ENCODE measurements at places on chromosomes 16 and 17.

DNA sequence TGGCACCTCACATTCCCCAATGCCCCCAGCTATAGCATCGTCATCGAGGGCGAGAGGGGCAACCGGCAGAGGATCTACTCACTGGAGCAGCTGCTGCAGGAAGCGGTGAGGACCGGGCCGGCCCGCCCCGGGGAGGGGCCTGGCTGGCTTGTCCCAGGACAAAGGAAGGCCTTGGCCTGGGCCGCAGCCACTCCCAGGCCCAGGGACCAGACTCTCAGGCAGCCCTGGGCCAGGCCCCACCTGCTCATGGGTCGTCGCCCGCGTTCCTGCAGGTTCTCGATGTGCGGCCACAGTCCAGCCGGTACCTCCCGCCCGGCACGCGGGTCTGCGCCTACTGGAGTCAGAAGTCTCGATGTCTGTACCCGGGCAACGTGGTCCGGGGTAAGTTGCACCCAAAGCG is 53.4 kb downstream of the ACTG1 start:
- no peak for DNase-seq

DNA sequence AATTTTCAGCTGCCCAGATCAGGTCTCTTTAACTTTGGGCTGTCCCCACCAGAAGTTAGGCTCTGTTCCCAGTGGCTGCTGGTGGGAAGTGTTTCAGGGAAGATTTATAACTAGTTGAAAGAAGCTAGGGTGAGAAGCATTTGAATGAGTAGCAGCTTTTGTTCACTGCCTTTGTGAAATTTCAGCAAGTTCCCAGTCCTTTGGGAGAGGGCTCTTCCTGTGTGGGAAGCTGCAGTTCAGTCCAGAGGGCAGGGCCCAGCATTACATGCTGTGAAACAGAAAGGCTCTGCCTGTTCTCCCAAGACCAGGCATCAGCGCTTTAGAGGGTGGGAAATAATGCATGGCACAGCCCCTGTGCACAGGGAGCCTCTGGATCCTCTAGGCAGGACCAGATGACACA is 17.8 kb downstream of the PROCA1 start:
- no peak for DNase-seq

DNA sequence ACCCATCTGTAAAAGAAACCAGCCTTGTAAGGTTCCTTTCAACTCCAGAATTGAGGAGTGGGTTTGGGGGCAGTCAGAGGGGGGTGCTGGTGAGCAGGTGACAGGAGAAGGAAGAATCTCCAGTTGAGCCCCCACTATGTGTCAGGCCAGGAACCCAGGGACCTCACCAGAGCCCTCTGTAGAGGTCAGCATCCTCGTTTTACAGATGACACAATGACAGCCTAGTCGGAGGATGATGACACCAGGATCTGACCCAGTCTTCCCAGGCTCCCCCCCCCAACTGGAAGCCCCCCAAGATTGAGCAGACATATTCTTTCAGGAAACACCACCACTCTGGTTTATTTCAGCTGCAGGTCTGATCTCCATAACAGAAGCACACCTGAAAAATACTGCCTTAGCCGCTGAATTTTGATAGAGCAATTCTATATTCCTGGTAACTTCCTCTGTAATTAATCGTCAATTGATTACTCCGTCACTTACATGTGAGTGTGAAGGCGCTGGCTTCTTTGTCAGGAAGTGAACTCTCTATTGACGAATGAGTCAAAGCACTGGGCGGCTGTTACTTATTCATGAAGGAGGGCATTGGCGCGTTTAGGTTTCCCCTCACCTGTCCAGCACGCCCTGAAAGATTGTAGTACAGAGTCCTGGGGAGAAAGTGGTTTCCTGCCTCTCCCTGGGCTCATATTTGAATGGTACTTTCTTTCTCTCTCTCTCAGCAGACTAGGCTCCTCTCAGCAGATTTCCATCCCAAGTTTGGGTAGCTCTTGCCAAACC is 21.2 kb downstream of the SOCS3 start:
- no peak for DNase-seq

DNA sequence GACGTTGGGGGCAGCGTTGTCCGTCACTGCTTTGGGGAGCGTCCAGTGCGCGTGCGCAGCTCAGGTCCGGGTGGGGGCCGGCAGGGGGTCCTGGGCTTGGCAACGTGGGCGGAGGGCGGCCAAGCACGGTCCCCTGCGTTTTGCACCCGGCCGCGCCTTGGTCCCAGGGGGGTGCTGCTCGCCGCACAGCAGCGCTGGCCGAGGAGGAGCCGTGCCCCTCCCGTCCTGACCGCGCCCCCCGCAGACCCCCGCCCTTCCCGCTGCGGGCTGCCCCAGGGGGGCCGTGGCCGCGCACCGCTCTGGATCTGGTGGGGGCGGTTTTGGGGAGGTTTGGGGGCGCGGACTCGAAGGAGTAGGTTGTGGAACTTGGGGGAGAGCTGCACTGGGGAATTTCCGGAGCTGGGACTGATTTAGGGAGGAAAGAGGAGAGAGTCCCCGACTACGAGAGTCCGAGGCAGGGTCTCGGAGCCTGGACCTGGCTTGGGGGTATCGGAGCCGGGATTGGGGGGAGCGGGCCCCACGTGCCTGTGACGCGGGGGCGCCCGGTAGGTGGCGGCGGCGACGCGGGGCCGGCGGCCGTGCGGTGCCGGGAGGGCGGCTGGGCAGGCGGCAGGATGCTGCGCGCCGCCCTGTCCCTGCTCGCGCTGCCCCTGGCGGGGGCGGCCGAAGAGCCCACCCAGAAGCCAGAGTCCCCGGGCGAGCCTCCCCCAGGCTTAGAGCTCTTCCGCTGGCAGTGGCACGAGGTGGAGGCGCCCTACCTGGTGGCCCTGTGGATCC is at the start of gene SLC9A5:
TSS of gene SLC9A5 (plus strand) at position 579 of the 777 bp plus-strand sequence. CDS start at position 615, 36 bp downstream.
- DNase-seq, result no peak

DNA sequence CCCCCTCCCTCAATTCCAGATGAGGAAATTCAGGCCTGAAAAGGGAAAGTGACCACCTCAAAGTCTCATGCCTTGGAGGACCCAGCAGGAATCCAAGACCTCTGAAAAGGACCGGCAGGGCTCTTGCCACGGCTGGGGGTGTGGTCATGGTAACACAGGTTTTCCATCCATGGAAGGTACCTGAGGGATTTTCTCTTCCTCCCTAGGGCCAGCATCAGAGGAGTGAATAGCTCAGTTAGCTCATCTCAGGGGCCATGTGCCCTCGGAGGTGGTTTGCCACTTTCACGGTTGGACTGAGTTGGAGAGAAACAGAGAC is 1.3 kb downstream of the CIITA start:
- no peak for DNase-seq

- no peak for DNase-seq
Observed at GRCh38 chr16:84566545-84567257, 51.2 kb downstream of the COTL1 start.

DNA sequence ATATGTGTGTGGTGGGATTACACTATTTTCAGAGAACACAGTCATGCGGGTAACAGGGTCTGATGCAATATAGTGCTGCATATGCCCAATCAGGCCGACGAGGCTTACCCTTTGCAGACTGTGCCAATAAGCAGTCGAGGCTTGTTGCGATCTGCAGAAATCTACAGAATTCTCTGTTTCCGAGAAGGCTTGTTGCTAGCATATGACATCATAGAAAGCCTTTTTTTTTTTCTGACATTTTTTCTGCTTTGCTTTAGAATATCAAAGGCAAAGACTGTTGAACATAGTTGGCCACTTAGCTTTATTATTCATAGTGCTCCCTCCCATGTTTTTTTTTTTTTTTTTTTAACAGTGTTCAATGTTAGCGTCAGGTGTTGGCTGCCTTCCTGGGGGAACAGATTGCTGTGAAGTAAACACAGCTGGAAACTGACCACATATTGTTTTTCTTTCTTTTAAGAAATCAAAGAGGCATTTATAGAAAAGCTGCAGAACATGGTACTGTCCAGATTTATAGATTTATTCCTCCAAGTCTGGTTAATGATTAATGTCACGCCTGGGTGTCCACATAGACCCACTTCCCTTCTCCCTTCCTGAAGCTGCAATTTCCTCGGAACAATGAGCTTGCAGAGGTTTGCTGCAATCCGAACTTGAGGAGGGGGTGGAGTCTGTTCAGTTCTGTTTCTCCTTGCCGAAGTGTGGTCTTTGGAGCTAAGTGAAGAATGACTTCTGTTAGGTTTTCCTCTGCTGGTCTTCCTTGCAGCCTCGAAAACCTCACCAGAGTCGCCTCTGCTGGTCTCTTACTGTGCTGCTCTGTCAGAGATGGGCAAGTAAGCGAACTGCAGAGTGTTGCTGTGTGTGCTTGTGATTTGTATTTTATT is 87.3 kb downstream of the MAP2K6 start:
- DNase-seq, result peak; percentile 16

DNA sequence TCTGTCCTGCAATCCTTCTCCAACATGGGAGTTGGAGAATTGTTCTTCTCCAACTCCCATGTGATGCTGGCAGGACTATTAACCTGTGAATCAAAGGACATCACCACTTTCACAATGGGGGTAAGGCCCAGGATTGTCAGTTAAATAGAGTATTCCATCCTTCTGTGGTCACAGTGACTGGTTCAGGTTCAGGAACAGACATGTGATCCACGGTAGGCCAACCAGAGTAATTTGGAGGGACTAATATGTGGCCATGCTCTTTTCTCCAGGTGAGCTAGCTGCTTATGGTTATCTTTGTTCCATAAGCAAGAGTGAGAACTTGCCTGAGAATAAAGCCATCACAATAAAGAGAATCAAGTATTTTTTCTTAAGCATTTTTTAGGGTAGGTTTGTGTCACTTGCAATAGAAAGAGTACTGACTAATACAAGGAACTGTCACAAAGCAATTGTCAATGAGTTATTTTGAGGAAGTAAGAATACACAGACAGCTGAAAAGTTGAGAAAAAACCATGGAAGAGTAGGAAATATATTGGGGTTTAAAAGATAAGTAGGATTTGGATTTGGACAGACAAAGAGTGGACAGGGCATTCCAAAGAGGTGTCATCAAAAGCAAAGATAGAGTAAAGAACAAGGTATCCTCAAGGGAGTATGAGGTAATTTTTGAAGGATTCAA is 63.4 kb downstream of the BRIP1 start:
- no peak for DNase-seq

DNA sequence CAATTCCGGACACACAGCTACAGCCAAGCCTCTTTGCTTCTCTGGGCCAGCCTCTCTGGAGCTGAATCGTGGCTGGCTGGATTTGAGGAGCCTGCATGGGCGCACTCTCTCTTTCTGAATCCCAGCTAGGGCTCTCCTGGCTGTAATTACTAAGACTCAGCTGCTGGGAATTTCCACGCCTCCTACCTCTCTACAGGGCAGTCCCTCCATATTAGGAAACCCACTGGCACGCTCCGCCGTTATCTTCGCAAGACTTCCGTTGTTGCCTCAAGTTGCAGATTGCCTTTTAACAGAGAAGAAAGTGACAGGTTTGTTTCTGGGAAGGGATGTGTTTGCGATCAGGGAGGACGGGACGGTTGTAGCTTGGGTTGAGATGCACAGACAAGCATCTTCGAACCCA is 188.4 kb upstream of the NLRP1 start:
- DNase-seq, result no peak

DNA sequence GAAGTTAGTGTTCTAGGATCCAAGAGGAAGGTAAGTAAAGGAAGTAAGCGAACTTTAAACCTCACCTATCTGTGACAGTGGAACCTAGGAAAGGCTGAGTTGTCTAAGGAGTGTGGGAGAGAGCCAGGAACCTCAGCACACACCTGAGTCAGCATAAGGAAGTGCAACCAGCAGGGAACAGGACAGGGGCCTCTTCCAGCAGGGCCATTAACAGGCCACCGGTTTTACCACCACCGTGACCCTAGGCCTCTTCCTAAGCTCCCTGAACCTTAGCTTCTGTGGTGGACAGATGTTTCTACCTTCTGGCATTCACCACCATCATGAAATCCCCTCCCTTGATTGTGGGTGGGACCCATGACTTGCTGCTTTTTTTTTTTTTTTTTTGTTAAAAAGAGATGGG is 26.7 kb upstream of the GPATCH8 start:
- no peak for DNase-seq

DNA sequence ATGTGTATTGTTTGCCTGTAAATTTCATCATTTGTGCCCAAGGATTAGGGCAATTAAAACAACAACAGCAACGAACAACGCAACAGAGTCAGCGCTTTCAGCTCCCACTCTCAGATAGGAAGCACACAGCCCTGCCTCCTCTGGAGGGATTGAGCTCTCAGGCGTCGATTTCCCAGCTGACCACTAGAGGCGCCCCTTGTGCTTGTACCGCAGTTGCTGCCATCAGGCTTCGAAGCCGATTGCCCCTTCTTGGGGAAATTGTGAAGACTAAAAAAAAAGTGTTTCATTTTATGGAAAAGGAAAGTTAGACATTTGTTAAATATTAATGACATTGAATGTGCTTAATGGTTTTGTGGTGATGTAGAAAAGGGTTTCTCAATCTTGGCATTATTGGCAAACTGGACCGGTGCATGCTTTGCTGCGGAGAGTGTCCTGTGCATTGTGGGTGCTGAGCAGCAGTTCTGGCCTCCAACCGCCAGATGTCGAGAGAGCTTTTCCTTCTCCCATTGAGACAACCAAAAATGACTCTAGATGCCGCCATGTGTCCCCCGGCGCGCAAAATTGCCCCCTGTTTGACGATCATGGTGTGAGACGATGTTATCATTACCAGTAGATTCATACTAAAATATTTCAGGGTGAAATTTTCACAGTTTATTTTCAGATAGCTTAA is 650.4 kb upstream of the RBFOX1 start:
- DNase-seq, result peak; percentile 2

GRCh38 chr16:90078579-90078895 is 1.4 kb upstream of the PRDM7 start:
- no peak for DNase-seq

- no peak for DNase-seq
Observed at GRCh38 chr17:77875881-77876509, 82.5 kb upstream of the TNRC6C start.

DNA sequence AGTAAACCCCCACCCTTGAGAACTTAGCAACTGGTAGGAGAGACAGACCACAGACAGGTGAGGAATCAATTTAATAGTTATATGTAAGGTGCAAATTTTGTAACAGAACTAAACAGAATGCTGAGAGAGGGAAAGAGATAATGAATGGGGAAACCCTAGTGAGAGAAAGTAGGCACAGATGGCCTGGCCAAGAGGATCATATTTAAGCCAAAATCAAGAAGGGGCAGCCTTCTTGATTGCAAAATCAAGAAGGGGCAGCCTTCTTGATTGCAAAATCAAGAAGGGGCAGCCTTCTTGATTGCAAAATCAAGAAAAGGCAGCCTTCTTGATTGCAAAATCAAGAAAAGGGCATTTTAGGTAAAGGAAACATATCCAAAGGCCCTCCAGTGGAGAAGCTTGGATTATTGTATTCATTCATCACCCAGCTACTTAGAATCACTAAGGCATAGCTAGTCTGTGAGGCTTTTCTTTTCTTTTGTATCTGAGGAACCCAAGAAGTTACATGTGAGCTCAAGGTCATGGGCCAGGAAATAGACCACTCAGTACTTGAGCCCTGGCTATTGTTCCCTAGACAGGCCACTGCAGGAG is 190.6 kb downstream of the CYLD start:
- no peak for DNase-seq

DNA sequence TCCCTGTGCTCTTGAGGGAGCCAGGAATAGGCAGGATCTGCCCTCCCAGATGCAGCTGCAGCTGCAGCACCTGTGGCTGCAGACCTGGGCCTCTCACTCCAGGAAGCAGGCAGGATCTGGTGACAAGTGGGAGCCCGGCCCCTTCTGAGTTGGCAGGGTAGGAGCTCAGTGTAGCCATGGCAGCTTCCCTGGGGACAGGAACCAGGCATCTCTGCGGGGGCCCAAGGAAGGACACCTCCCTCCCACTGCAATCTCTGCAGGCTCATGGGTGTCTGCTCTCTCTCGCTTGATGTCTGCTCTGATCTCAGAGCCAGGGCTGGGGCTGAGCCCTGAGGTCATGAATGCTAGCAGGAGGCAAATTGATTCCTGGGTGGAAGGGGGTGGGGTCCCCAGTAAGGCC is 592.5 kb upstream of the CA10 start:
- no peak for DNase-seq

Data from thymus (tissue), 14 donors.